ENCODE measurements at places on chromosomes 5 and 9. TPM values are rescaled to one million over a fixed set of nuclear protein-coding genes. Genes with fewer than 3 reads are reported as not detected.
A peak's percentile ranks its signal among the peaks of the same experiment; 100 is the strongest.

OSMR gene
- 52.9 TPM for total RNA-seq

ANKRD34B gene
- 0.47 TPM for total RNA-seq

LHX3 gene
- not detected for total RNA-seq

ELAVL2 gene
- total RNA-seq: not detected

ANKRD18A gene
- 14.4 TPM for total RNA-seq

CD72 gene
- total RNA-seq: 5.6 TPM

ALDH1A1 gene
- 181 TPM for total RNA-seq

ADGRV1 gene
- 127 TPM for total RNA-seq

NR2F1-AS1 gene
- total RNA-seq: 6.4 TPM

DNA sequence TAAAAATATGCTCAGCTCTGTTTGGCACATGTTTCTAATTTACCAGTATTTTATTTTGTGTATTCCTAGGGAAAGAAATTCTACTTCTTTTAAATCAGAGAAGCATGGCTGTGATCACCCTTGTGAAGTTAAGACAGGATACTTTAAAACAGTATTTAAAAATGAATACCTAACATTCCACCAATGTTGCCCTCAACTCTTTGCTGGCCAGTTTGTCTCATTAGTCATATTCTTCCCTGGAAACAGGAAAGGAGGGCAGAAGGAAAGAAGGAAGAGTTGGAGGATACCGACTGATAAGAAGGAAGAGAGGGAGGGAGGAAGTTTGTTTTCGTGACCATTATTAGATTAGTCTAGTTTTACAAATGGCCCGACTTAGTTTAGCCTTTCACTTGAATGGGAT is 137.4 kb downstream of the PLK2 start:
- no peak overlapping the region for H3K4me3 ChIP-seq
- no peaks in the 10 kb centered on the region for H3K4me1 ChIP-seq
- no peaks in the 10 kb centered on the region for H3K27me3 ChIP-seq
- H3K27ac ChIP-seq: no peak overlapping the region

DNA sequence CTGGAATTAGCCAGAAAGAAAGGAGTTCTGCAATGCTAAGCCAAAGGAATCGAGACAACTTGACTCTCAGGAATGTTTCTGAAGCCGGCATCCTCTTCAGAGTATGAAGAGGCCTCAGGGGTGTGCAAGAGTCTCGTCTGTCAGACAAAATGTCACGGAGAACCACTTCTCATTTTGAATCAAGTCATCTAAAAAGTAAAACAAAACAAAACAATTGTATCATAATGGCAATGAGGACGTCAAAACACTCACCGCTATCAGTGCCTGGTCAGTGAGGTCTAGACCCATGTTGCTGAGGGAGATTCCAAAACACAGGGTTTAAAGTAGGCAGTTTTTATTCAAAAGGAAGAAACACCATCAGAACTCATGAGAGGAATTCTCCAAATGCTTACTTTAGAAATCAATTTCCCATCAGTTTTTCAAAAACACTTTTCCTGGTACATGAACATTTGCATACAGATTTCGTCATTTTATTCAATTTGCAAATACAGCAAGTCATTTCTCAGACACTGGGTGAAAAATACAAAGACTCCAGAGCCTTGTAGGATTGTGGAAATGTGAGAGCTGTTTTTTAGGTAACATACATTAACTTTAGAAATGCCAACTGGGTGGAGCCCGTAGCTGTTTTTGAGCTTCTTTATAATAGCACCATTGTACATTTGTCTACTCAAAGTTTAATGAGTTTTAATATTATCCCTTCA is 89.5 kb upstream of the MAP3K1 start:
- H3K36me3 ChIP-seq: no peaks in the 10 kb centered on the region
- DNase-seq: no peak
- H3K4me1 ChIP-seq: no peaks in the 10 kb centered on the region
- H3K4me3 ChIP-seq: no peak overlapping the region

- H3K27ac ChIP-seq: no peak overlapping the region
- H3K4me1 ChIP-seq: no peaks in the 10 kb centered on the region
- no peak for DNase-seq
- no peaks in the 10 kb centered on the region for H3K36me3 ChIP-seq
- no peaks in the 10 kb centered on the region for H3K27me3 ChIP-seq
Measured at GRCh38 chr9:69443178-69443577, 118.2 kb downstream of the ENTREP1 start.

- H3K27me3 ChIP-seq: no peaks in the 10 kb centered on the region
- no peaks in the 10 kb centered on the region for H3K36me3 ChIP-seq
- no peak overlapping the region for H3K27ac ChIP-seq
Measured at GRCh38 chr5:13749766-13750165, 194.7 kb downstream of the DNAH5 start.

DNA sequence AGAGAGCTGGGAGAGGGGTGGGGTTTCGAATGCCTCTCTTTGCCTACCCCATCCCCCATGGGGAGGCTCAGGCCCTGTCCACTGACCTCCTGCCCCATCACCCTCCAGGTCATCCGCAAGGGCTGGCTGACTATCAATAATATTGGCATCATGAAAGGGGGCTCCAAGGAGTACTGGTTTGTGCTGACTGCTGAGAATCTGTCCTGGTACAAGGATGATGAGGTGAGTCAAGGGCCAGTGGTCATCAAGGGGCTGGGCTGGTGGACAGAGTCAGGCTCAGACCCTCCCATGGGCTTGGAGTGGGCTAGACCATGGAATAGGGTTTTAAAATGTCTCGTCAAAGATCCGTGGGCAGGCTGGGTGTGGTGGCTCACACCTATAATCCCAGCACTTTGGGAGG is 33.7 kb downstream of the GOLGA2 start:
- no peaks in the 10 kb centered on the region for H3K27me3 ChIP-seq
- no peak overlapping the region for H3K4me3 ChIP-seq
- H3K36me3 ChIP-seq: no peaks in the 10 kb centered on the region
- DNase-seq: no peak
- no peak overlapping the region for H3K27ac ChIP-seq
- H3K4me1 ChIP-seq: peaks cover 15% of the 10 kb centered on the region

DNA sequence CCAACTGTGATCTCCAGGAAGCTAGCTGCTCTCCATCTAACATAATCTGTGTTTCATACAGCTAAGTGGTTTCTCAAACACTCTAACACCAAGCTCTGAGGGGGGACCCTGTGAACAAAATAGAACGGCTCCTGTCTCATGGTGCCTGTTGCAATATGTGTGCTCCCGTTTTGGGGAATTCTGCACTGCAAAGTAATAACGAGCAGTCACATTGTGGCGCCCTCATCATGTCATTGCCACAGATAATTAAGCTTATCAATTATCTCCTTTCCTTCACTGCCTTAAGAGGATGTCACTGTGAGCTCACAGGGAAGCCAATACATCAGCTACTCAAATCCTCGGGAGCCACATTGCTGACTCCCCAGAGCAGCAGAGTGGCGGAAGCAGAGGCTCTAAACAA is 416.2 kb downstream of the SPOCK1 start:
- no peaks in the 10 kb centered on the region for H3K36me3 ChIP-seq
- no peak for DNase-seq

- no peak overlapping the region for H3K4me3 ChIP-seq
- DNase-seq: no peak
- H3K4me1 ChIP-seq: peaks cover 5% of the 10 kb centered on the region
- H3K27ac ChIP-seq: no peak overlapping the region
- H3K27me3 ChIP-seq: no peaks in the 10 kb centered on the region
Measured at GRCh38 chr9:38417003-38417945, 7.0 kb downstream of the IGFBPL1 start.

GRCh38 chr9:135076876-135077430 is 10.5 kb upstream of the OLFM1 start:
- H3K27me3 ChIP-seq: peaks cover 14% of the 10 kb centered on the region
- peak overlapping the region; percentile 64 for H3K4me3 ChIP-seq
- H3K4me1 ChIP-seq: peaks cover 3% of the 10 kb centered on the region
- DNase-seq: no peak
- H3K27ac ChIP-seq: no peak overlapping the region
- H3K36me3 ChIP-seq: no peaks in the 10 kb centered on the region

- peaks cover 25% of the 10 kb centered on the region for H3K4me1 ChIP-seq
- H3K36me3 ChIP-seq: no peaks in the 10 kb centered on the region
- peak; percentile 7 for DNase-seq
- H3K4me3 ChIP-seq: peak overlapping the region; percentile 95
- no peaks in the 10 kb centered on the region for H3K27me3 ChIP-seq
Measured at GRCh38 chr5:36150676-36151433, 832 bp downstream of the LMBRD2 start.

DNA sequence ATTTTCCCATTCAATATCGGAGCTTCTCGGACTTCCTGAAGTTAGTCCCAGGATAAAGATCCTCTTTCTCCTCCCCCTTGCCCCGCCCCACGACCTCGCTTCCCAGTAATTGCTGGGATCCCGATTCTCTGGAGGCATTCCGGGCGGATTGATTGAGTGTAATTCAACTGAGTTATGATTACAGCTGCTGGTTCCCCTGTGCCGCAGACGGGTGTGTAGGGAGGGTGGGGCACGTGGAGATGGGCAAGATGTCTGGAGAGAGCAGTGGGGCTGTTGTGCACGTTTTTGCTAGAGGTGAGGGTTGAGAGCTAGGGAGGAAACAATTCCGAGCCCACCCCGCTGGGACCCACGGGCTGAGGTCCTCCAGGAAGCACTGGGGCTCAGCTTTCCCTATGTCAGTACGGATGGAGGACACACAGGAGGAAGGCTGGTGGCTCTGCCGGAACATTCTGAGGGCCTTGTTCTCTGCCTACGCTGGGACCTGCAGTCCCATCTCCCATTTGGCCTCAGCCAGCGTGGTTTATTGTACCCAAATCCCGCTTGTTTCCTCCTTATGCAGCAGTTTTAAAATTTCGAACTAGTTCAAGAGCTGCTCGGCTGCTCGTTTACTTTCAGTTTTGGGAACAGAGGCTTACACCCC is 2.4 kb upstream of the DMRT2 start:
- DNase-seq: no peak
- no peak overlapping the region for H3K27ac ChIP-seq
- H3K4me3 ChIP-seq: peak overlapping the region; percentile 55
- no peaks in the 10 kb centered on the region for H3K36me3 ChIP-seq
- peaks cover 72% of the 10 kb centered on the region for H3K4me1 ChIP-seq
- no peaks in the 10 kb centered on the region for H3K27me3 ChIP-seq

GRCh38 chr5:137078171-137078665 is 420.9 kb downstream of the SPOCK1 start:
- no peaks in the 10 kb centered on the region for H3K4me1 ChIP-seq
- no peak for DNase-seq
- H3K27me3 ChIP-seq: no peaks in the 10 kb centered on the region
- no peak overlapping the region for H3K4me3 ChIP-seq

DNA sequence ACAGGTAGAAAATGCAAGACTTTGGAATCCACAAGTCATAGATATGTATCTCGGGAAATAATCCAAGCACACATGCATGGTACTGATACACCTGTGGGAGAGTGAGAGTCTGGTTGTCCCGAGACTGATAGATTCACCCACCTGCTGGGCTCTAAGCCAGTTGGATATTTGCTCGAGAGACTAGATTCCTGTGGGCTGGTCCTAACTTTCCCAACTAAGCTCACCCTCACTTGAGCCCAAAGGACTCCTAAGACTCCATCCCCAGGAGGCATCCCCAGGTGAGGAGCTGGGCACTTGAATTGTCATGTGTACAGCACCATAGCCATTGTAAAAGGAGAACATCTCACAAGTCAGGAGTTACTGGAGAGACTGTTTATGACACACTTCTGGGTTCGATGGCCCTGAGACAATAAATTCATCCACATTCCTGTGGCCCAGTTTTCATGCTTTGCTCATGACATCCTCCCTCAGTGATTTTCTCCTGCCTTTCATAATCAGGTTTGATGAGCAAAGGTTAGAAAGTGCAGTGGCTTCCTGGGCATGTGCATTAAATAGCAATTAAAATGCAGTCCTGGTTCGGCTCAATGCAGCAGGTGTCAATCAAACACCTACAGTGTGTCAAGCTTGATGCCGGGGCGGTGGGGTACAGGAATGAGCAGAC is 18.1 kb downstream of the SLC1A1 start:
- no peaks in the 10 kb centered on the region for H3K27me3 ChIP-seq
- H3K27ac ChIP-seq: no peak overlapping the region
- H3K4me1 ChIP-seq: no peaks in the 10 kb centered on the region
- H3K4me3 ChIP-seq: no peak overlapping the region
- no peak for DNase-seq

GRCh38 chr5:110512266-110512665 is 214.2 kb downstream of the TMEM232 start:
- H3K36me3 ChIP-seq: no peaks in the 10 kb centered on the region
- H3K4me1 ChIP-seq: no peaks in the 10 kb centered on the region
- DNase-seq: no peak
- no peak overlapping the region for H3K27ac ChIP-seq
- H3K4me3 ChIP-seq: no peak overlapping the region

- H3K27me3 ChIP-seq: peaks cover 13% of the 10 kb centered on the region
- H3K36me3 ChIP-seq: no peaks in the 10 kb centered on the region
- peaks cover 24% of the 10 kb centered on the region for H3K4me1 ChIP-seq
Measured at GRCh38 chr5:129460936-129461710, 1.0 kb downstream of the ADAMTS19 start.
